ENCODE measurements at places on chromosomes 7 and 10. TPM values are rescaled to one million over a fixed set of nuclear protein-coding genes. Genes with fewer than 3 reads are reported as not detected.
A peak's percentile ranks its signal among the peaks of the same experiment; 100 is the strongest.

Gene DNMBP
- 6.4 TPM for total RNA-seq

Gene OGDHL
- total RNA-seq = 1.6 TPM

- peaks cover 29% of the 10 kb centered on the region for H3K4me1 ChIP-seq
- DNase-seq = no peak
- no peaks in the 10 kb centered on the region for H3K27me3 ChIP-seq
- no peak overlapping the region for H3K27ac ChIP-seq
- no peaks in the 10 kb centered on the region for H3K36me3 ChIP-seq
- no peak overlapping the region for H3K4me3 ChIP-seq
These were observed 528.2 kb upstream of the NRP1 start for GRCh38 chr10:33862536-33863105.

Gene AP5Z1
- total RNA-seq = 7.4 TPM

Gene ATP5MK
- 673 TPM for total RNA-seq

DNA sequence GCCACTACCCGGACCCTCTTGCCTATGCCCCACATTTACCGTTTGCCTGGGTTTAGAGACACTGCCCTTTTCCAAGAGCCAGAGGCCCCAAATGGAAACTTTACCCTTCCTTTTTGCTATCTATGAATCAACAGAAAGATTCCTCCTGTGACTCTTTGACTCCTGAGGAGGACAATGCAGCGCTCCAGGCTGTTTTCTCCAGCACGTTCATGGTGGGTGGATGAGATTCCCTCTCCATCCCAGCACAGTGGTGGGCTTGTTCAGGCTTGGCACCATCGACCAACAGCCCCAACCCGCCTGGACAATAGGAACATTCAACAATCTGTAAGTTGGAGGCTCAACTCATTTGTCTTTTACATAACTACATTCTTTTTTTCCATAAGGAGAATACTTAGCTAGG is 55.9 kb downstream of the DLD start:
- H3K36me3 ChIP-seq = peaks cover 29% of the 10 kb centered on the region
- H3K27ac ChIP-seq = no peak overlapping the region
- no peak overlapping the region for H3K4me3 ChIP-seq
- H3K27me3 ChIP-seq = no peaks in the 10 kb centered on the region
- DNase-seq = no peak

Gene EPHB6
- total RNA-seq = not detected

GRCh38 chr7:42886893-42887505 is 24.9 kb downstream of the C7orf25 start:
- no peak overlapping the region for H3K4me3 ChIP-seq
- H3K27ac ChIP-seq = no peak overlapping the region
- no peaks in the 10 kb centered on the region for H3K27me3 ChIP-seq
- no peak for DNase-seq
- peaks cover 11% of the 10 kb centered on the region for H3K4me1 ChIP-seq

- peak overlapping the region; percentile 85 for H3K27ac ChIP-seq
- no peak for DNase-seq
- H3K27me3 ChIP-seq = no peaks in the 10 kb centered on the region
- peak overlapping the region; percentile 94 for H3K4me3 ChIP-seq
- H3K36me3 ChIP-seq = no peaks in the 10 kb centered on the region
These were observed 978 bp downstream of the OGDH start for GRCh38 chr7:44607141-44608068.
